ENCODE measurements at places on chromosomes 6 and 20. TPM values are rescaled to one million over a fixed set of nuclear protein-coding genes. Genes with fewer than 3 reads are reported as not detected.
A peak's percentile ranks its signal among the peaks of the same experiment; 100 is the strongest.

DNA sequence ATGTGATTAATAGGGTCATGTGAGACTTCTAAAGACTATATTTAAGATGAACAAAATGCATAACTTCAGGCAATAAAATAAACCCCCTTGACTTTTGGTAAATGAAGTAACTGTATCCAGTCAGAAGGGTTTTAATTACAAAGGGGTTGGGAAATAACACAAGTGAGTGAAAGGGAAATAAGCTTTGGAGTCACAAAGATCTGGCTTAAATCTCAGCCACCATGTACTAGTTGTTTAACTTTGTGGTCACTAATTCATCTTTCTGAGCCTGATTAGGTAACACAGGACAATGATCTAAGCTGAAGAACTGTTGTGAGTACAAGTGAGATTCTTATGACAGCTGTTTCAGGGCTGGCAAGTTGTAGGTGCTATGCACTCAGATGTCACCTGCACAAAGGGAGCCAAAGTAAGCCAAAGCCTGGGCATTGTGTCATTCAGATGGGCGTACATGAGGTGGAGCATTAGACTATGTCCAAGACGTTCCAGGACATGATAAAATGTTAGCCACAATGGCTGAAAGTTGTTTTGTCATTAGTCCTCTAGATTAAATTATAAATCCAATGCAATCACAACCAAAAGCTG is 13.8 kb downstream of the TOMM34 start:
- no peak for DNase-seq

- DNase-seq: no peak
Measured at GRCh38 chr6:163786995-163787671, 372.6 kb downstream of the QKI start.

DNA sequence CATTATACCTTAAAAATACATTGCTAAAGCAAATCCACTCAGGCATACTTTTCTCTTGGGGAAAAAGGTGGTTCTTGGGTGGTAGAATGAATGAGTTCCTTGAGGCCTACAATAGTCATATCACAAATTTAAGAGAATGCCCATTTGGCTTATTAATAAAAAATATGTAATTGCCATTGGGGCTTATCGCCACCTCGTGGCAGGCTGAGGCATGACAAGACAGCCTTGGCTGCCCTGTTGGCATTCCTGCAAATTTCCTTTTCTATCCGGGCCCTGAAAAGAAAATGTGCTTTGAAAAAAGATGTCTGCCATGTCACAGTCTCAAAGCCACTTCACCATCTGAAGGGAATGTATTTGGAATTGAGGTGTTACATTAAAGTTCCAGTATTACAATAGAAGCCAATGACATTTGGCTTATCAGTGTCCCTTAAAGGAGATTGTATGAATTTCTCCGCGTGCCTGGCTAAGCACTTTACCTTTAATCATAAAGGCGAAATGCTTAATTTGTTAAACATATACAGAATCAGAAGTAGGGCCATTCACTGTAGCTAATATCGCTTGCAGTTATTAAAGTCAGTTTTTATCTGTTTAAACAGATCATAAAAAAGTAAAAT is 188.3 kb upstream of the ZFP64 start:
- no peak for DNase-seq

DNA sequence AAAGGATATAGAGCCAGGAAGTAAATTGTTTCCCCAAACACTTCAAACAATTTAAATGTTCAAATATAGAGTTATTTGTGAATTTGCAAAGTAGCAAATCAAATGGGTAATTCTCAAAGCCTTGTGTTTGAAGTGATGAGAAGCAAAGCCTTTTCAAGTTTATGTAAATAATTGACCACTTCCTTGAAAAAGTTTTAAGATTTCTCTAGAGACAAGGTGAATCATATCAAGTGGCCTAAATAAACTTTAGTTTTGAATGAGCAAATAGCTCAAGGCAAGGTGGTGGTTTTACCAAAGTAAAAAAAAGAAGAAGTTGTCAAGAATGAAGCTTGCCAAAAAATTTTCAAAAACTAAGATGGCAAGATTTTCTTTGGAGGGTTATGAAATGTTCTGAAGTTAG is 42.6 kb upstream of the IFNGR1 start:
- DNase-seq: no peak

DNA sequence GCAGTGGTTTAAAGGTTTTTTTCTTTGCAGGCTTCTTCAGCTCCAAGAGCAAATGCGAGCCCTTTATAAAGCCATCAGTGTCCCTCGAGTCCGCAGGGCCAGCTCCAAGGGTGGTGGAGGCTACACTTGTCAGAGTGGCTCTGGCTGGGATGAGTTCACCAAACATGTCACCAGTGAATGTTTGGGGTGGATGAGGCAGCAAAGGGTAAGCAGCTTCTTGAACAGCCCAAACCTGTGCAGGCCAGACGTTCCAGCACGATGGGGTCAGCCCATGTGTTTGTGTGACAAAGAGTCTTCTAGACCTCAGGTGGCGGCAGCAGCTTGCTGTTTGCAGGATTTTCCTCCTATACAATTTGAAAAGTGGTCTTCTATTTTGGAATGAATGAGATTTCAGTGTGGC is 17.7 kb downstream of the DSP start:
- DNase-seq: no peak

DNA sequence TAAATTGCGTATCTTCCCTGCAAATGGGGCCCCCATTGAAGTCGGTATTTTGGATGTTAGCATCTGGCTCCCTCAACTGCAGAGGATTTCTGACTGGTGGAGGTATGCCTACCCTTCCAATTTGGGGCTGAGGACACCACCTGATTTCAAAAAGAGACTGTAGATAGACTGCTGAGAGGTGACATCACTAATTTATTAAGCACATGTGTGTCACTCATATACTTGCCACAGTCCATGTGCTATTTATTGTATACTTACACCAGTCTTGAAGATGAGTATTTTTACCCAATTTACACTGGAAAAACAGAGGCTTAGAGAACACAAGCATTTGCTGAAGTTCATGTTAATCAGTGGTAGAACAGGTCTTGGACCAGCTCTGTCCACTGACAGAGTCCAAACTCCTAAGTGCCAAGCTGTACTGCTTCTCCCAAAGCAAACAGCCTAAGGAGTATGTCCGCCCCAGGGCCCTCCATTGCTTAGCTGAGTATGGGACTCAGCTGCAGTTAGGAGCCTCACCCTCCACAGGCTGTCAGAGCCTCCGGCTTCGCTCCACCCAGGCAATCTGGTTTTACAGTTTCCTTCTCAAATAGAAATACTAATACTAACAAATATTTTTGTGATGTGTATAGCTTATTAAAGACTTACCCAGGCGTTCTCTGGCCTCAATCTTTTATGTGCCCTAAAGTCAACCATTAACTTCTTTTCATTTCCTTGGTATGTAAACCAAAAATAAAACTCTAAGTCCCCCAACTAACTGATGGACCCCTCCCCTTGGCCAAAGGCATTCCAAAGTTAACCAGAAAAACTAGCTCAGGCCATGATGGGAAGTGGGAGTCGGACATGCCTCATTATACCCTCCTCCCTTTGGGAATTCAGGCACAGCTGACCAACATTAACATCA is 17.5 kb downstream of the RIN2 start:
- no peak for DNase-seq

GRCh38 chr6:137804637-137805036 is 62.4 kb upstream of the TNFAIP3 start:
- no peak for DNase-seq

- no peak for DNase-seq
Measured at GRCh38 chr6:102749210-102749971, 1355.9 kb downstream of the GRIK2 start.

- no peak for DNase-seq
Measured at GRCh38 chr6:169026175-169026574, 227.5 kb downstream of the THBS2 start.

DNA sequence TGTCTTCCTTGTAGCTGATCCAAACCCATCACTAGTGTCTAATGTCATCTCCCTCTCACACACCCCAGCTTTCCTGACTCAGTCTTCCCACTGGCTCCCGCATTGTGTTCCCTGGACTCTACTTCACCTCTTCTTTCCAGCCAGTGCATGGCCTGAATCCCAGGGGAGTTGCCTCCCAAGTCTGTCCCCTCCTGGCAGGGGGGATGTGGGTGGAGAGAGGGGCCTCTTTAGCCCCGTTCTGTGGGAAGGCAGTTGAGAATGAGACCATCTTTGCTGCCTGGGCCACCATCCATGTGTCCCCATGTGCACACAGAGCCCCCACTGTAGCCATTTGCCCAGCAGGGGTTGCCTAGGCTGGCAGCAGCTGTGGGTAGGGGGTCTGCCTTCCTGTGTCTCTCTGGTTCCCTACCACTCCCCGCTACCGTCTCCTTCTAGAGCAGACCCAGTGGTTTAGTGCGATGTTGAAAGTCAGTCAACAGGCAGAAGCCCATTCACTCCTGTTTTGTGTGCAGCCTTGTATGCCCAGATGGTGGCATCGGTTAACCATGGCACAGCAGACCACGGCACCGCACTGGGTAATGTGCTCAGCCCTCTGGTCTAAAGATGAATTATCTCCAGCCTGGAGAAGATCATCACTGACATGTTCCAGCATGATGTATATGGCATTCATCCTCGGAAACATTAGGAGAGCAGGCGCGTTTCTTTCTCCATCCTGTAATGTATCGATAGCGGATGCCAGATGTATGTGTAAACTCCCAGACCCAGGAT is 178.8 kb upstream of the SNX9 start:
- no peak for DNase-seq

- DNase-seq: peak; percentile 66
Measured at GRCh38 chr6:89035252-89036101, 45.1 kb upstream of the PNRC1 start.

DNA sequence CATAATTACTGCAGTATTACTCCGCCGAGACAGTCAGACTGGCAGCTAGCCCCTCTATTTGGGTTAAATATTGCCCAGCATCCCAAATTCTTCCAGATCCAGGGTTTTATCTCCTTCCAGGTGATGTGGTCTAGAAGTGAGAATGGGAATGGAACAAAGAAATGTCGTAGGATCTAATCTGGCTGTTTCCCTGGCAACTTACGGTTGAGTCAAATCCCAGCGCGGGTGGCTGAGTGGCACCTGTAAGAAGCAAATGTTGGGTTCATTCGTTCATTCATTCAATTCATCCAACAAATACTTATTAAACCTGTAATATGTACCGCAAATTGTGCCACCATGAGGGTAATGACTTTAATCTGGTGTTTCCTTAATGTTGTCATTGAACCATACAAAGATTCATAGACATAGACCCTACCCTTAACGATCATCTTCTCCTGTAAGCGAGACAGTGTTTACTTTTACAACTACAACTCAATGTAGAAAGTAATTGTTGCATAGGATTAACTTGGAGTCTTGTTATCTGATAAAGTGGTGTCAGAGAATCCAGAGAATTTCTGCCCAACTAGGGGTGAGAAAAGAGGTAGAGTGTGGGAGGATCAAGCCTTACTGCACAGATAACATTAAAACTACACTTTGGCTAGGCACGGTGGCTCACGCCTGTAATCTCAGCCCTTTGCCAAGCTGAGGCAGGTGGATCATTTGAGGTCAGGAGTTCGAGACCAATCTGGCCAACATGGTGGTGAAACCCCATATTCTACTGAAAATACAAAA is 91.3 kb upstream of the ADGRF1 start:
- no peak for DNase-seq

DNA sequence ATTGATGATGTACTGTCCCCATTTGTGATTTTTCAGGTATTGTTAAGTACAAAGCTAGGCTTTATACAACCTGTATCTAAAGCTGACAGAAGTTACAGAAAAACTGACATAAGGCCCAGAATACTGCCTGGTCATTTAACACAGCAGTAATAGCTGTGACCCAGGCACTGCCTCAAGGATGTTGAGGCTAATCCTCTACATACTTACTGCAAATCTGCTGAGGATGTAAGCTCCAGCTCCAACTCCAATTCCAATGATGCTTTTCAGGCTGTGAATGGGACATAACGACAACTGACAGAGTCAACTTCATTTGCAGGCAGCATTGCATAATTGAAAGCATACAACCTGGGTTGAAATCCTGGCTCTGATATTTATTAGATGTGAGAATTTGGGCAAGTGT is 36.3 kb upstream of the SLA2 start:
- no peak for DNase-seq

GRCh38 chr6:35973670-35974222 is 50.7 kb downstream of the SLC26A8 start:
- DNase-seq: no peak

GRCh38 chr20:36793294-36794115 is 19.9 kb upstream of the DSN1 start:
- no peak for DNase-seq

DNA sequence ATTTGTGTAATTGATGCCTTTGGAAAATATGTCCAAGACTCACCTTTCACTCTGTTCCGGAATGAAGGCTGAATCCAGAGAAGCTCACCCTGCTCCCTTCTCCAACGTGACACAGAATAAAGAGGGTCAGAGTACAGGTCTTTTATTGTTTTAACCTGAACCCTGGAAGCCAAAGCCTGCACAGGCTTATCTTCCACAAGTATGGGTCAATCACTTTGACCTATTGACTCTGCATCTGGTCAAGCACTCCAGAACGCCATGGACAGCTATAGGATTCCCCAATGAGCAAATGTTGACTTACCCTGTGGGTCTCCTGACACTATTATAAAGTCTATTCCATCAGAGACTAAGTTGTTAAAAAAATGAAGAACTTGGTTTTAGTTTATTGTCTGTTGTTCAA is 158.4 kb upstream of the MYLIP start:
- no peak for DNase-seq

GRCh38 chr6:143607974-143608373 is 69.8 kb upstream of the PHACTR2 start:
- DNase-seq: no peak

DNA sequence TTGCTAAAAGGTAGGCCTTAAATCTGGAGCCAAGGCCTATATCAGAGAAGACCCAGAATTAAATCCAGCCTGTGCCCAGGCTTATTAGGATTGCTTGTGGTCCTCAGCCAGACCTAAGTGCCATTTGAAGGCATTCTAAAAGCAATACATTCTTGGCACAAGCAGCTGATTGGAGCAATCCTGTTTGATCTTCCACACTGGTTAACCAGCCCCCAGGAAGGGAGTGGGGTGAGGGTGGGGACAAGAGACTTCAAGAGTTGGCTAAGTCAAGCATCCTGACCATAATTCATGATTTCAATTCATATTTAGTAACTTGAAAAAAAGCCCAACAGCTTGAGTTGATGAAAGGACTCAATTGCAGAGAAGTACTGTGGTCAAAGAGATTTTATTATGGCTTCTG is 128.9 kb downstream of the KIF13A start:
- no peak for DNase-seq

- DNase-seq: no peak
Measured at GRCh38 chr20:23602241-23602640, 3.5 kb downstream of the CST9 start.

COX4I2 gene
- 1.8 TPM for total RNA-seq

CDKAL1 gene
- total RNA-seq: 13.5 TPM

KCNK16 gene
- not detected for total RNA-seq

NAPB gene
- total RNA-seq: 11.7 TPM

POU5F1 gene
- 1.3 TPM for total RNA-seq

LINC00237 gene
- not detected for total RNA-seq

APOM gene
- 4.7 TPM for total RNA-seq

PNPLA1 gene
- total RNA-seq: 0.37 TPM

Data from omental fat pad (tissue), 4 donors.